GM23338 (cell line): ENCODE measurements at places on chromosomes 6 and 20.

GRCh38 chr6:1326535-1327121 is 14.7 kb downstream of the FOXQ1 start:
- no peak for DNase-seq

DNA sequence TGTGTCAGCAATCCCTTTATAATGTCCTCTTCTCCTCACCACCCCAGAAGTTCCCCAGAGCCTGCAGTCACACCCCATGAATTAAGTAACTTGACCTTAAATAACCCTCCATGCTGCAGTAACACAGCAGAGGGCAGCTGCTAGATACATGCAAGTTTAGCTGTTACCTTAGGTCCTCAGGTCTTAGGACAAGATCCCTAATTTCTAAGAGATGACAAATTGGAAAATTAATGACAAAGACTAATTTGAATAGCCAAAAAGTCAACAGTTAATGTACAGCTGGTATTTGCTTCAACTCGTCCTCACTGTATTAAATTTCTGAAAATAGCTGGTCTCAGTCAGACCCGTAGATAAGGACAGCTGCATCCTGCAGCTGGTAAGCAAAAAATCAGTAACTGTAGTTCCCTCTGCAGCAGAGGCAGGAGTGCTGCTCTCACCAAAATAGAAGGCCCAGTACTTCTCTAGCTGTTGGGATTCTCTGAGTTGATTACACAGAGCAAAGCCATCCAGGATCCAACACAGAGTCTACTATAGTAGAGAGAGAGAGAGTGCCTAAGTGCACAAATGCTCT is 62.4 kb downstream of the TNFRSF21 start:
- no peak for DNase-seq

DNA sequence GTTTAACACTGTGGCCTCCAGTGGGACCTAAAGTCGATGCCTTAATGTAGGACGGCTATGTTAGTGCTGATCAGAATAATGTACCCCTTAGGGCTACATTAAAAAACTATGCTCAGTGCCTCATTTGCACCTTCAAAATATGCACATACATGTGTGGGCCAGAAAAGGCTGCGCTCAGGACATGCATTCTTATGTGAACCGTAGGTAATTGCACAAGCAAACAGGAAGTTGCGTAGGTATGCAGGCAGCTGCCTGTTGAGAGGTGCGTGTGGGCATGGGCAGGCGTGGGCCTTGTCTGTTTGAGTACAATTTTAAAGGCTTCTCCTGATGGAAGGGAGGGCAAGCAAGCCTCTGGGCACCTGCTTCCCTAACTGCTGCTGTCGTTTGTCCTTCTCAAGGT is 116.2 kb upstream of the JAG1 start:
- no peak for DNase-seq

DNA sequence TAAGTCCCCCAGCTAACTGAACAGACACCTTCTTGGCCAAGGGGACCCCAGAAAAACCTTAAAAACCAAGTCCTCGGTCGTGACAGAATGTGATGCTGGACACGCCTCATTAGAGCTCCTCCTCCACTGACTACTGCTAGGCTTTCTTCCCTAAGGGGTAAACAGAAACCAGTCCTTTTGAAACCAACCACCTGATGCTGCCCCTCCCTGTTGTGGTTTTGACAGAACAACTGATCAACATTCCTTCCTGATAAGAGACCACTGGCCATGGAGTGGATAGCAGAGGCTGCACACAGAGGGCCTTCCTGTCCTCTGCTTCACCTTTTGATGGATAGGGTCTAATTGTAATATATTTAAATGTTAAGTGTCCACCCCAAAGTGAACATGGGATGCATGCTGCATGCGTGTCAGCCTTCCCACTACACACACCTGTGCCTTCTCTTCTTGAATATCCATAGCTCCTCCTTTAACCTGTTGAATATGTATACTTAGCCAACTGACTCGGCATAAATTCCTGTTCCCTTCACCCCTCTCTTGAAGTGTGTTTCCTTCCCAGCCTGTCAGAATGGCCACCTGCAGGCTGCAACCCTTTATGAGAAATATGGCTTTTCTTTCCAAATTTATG is 27.9 kb upstream of the SLC2A12 start:
- DNase-seq, result peak; percentile 17

DNA sequence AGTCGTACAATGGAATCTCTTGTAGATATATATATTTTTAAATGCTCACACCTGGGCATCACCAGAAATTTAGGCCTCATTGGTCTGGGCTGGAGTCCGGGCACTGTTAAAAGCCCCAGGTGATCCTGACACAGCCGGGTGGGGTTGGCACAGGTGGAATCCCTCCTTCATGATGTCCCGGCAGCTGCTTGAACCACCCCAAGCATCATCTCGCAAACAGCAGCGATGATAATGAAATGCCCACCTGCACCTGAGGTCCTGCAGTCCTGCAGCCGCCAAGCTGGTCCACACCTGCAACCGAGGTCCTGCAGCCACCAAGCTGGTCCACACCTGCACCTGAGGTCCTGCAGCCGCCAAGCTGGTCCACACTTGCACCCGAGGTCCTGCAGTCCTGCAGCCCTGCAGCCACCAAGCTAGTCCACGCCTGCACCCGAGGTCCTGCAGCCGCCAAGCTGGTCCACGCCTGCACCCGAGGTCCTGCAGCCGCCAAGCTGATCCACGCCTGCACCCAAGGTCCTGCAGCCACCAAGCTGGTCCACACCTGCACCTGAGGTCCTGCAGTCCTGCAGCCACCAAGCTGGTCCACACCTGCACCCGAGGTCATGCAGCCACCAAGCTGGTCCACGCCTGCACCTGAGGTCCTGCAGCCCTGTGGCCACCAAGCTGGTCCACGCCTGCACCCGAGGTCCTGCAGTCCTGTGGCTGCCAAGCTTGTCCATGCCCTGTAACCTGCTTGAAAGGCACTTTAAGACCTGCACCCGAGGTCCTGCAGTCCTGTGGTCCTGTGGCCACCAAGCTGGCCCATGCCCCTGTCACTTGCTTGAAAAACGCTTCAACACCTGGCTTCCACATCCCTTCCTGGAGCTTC is 261.2 kb downstream of the DLL1 start:
- DNase-seq, result no peak

DNA sequence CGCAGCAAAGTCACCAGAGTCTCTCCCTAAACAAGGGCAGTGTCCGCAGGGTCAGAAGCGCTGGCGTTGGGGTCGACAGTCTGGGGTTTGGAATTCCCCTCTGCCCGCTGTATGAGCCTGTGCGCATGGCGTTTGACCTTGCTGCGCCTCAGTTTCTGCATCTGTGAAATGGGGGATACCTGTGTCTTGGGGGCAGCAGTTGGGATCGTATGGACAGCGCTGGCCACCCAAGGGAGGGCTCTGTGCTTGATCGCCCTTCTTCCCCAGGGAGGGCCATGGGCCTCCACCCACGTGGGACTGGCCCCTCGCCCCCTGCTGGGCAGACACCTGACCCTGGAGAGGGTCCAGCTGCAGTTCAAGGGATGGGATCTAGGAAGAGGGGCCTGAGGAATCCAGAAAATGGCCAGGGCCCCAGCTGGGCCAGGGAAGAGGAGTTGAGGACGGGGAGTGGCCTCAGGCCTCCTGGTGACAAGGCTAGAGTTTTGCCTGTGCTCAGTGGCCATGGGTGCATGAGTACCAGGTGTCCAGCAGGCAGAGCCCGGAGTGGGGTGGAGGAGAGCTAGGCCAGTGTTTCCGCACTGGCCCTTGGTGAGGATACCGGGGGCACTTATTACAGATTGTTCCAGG is 26.4 kb upstream of the PHACTR3 start:
- DNase-seq, result no peak

- no peak for DNase-seq
Measured at GRCh38 chr6:108656836-108657235, 96.1 kb downstream of the FOXO3 start.

DNA sequence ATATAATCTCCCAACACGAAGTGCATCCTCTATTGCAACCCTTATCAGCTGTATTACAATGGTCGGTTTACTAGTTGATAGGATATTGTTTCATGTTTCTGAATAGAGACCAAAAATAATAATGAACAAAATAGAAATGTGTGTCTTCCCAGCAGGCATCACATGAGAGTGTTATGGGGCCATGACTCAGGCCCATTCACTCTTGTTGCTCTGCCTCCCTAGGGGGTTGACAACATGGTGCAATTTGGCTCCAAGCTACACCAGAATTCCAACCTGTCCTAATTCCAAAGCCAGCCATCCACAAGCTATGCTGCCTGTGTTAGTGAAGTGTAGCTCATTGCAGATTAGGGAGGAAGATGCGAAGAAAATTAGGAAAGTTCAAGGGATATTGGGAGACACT is 13.1 kb upstream of the SAYSD1 start:
- DNase-seq, result no peak

GRCh38 chr6:135334169-135334568 is 153.1 kb downstream of the MYB start:
- no peak for DNase-seq

GRCh38 chr6:16358531-16359138 is 120.2 kb downstream of the GMPR start:
- DNase-seq, result no peak

GRCh38 chr20:12466915-12467314 is 541.9 kb upstream of the SPTLC3 start:
- peak; percentile 37 for DNase-seq

GRCh38 chr20:14234666-14235295 is 102.6 kb downstream of the FLRT3 start:
- no peak for DNase-seq

GRCh38 chr20:60465993-60466686 is 507.9 kb downstream of the CDH26 start:
- DNase-seq, result no peak
